ENCODE measurements at places on chromosomes 12 and 14.

DNA sequence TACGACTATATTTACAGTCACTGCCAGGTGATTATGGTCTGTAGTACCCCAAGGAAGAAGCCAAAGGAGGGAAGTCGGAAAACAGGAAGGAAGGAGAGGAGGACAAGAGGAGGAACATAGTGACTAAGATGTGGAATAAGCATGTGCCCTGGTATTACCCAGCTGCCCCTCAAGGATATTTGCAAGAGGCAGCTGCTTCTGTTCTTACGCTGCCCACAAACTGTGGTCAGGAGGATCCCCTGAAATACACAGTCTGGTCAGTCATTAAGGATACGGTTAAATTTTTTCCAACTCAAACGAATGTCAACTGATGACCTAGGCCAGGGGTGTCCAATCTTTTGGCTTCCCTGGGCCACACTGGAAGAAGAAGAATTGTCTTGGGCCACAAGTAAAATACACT lies 126.5 kb downstream of the CMAS start:
- no peak for DNase-seq

DNA sequence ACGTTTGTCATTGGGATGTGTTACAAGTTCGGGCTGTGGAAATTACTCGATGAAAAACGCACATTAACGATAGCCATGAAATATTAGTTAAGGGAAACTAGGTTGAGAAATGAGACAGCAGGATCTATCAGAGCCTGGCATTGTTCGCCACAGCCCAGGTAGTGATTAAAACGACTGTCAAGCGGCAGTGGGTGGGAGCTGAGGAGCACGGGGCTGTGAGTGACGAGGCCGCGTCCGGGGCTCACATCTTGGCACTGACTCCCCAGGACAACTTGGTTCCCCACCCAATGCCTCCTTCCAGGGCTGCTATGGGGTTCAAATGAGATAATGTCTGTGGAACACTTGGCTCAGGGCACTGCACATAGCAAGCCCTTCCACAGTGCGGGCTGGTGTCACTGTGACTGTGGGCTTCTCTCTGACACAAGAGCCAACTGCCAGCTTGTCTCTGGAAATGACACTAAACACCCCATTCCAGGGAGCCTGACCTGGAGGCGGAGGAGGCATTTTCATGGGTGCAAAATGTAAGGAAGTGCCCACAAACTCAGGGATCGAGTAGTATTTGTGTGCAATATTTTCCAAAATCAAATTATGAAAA lies 19.3 kb downstream of the MMAB start:
- no peak for DNase-seq

DNA sequence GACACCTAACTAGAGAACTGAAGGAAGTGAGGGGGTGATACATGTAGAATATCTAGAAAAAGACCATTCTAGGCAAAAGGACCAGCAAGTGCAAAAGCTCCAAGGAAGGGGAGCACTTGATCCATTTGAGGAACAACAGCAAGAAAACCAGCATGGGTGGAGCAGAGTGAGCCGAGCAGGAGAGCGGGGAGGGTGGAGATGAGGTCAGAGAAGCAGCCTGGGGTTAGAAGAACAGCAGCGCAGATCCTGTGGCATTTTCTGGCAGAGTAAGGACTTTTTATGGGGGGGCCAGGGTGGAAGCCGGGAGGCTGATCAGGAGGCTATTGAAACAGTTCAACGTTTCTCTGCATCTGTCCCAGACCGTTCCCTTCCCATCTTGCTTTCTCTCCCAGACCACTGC lies 24.5 kb upstream of the TMCC3 start:
- no peak for DNase-seq

- no peak for DNase-seq
Measured at GRCh38 chr12:84911271-84912197, 1.1 kb downstream of the SLC6A15 start.

DNA sequence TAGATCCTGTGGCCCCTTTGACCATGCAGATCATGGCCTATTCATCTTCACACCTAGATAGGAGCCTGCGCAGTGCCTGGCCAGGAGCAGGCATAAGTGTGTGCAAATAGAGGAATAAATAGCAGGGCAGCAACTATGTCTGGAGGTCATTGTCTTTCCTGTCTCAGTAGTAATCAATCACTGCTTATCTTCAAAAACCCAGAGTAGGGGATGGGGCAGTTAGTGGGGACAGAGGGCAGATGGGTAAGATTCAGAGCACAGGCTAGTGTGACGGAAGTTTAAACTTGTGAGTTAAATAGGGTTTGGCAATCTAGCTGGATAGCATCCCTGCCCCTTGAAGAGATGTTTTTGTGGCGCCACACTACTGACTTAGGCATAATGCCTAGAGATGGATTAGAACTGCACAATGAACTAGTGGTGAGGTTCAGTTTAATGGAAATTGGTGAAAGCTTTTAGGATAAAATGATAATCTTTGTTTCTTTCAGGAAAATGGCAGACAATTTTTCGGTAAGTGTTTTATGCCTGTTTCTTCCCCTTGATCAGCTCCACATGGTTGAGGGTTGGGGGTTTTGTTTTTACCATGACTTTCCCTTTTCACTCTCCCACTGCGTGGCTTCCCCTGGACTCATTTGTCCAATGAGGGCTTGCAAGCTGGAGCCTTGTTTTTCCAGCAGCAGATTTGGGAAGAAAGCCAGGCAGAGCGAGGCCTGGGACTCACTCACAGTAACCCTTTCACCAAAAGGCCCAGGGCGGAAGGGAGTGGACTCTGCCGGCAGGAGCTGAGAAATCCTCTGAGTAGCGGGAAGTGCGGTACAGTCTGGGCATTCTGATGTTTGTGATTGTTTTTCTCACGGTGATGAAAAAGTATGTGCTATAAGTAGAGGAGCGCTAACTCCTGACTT lies 8.1 kb downstream of the LGALS3 start:
- no peak for DNase-seq

DNA sequence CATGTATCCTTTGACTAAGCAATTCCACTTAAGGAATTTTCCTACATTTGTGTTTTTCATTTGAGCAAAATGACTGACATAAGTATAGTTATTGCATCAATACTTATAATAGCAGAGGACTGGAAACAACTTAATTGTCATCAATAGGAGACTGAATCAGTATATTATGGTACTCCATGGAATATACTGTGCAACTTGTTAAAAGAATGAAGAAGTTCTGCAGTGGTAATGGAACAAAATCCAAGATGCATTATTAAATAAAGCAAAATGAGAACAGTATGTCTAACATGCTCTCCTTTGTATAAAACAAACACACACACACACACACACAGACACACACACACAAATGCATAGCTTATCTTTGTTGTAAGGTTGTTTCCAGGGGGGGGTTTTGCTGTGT lies 303.1 kb downstream of the RAD51B start:
- DNase-seq, result no peak

GRCh38 chr14:74660167-74660566 lies 48.1 kb upstream of the LTBP2 start:
- no peak for DNase-seq

DNA sequence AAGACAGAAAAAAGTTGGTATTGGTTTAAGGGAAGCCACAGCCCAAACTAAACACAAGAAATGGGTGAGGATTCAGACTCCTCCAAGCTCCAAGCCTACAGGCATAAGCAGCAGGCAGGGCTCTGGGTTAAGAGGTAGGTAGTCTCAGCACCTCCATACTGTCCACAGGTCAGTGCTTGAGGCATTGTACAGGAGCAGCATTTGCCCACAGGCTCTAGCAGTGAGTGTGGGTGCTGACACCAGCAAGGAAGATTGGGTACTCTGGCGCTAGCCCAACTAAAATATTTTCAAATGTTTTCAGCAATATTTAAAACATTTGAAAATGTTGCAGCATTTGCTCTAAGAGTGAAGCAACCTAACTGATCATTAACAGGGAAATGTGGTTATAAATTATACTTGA lies 33.1 kb downstream of the FERMT2 start:
- no peak for DNase-seq

DNA sequence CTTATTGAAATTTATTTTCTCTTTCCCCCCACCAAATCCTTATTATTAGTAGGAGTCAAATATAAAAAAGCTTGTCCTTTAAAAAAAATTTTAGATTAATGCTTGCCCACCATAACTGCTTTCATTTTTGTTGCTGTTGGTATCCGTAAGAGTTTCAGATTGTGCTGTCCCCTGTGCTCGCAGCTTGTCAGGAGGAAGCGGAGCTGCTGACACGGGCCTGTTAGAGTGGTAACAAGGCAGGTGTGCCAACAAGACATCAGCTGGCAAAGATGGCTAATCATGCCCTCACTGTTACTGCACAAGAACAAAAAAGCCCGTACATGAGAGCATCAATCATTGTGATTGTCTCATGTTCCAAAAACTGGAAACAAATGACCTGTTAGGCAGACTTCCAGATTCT lies 148.4 kb downstream of the ALG10B start:
- DNase-seq, result no peak

GRCh38 chr14:104425763-104426646 lies 153.6 kb upstream of the C14orf180 start:
- no peak for DNase-seq

DNA sequence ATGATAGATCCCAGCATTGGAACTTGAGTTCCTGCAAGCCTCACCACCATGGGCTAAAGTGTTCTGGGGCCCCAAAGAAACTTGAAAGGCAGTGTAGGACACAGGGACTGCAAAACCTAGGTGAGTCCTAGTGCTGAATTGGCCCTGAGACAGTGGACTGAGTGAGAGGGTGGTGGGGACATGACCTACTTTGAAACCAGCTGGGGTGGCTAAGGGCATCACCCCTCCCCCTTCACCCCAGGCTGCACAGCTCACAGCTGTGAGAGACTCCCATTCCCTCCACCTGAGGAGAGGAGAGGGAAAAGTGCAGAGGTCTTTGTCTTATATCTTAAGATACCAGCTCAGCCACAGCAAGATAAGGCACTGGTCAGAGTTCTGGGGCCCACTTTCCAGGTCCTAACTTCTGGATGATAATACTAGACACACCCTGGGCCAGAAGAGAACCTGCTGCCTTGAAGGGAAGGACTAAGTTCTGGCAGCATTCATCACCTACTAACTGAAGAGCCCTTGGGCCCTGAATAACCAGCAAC lies 62.5 kb downstream of the MAPKAPK5 start:
- DNase-seq, result no peak

DNA sequence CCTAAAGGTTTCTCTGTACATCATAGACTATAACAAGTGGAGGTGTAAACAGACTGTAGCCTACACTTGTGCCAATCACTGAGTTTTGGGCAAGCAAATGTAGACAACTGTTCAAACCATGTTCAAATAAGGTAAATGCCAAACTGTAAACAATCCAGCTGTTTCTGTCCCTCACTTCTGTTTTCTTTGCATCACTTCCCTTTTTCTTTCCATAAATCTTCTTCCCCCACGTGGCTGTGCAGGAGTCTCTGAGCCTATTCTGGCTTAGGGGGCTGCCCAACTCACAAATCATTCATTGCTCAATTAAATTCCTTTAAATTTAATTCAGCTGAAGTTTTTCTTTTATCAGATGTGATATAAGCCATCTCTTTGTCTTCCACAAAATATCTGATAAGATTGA lies 65.1 kb upstream of the CPM start:
- DNase-seq, result no peak

DNA sequence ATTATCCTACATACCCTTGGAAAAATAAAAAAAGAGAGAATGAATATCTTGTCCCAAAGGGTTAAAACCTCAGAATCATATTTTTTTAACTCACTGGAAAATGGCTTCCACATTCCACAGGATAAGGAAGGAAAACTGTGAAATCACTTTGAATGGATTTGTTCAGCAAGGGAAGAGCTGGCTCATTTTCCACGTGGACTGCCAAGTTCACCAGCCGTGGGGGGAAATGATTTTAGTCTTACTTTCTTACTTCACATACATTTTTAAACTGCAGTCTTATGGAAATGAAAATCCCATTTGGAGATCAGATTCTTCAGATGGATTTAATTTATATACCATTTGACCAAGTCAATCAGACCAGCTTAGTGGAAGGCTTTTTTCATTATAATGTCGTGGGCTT lies 29.9 kb upstream of the AEBP2 start:
- DNase-seq, result no peak

DNA sequence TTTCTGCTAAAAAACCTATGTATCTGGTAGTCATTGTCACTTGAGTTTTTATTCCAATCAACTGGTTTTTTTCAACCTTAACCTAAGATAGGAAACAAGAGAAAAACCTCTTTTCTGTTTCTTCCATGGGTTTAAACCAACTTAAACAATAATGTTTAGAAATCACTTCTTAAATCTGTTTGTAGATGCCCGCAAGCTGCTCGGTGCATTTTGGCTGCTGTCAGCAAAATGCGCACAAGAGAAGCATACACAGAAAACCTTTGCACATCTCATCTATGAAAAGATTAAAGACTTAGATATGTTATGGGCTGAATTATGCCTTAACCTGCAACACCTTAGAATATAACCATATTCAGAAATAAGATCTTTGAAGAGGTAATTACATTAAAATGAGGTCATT lies 299.8 kb downstream of the ITPR2 start:
- no peak for DNase-seq

DNA sequence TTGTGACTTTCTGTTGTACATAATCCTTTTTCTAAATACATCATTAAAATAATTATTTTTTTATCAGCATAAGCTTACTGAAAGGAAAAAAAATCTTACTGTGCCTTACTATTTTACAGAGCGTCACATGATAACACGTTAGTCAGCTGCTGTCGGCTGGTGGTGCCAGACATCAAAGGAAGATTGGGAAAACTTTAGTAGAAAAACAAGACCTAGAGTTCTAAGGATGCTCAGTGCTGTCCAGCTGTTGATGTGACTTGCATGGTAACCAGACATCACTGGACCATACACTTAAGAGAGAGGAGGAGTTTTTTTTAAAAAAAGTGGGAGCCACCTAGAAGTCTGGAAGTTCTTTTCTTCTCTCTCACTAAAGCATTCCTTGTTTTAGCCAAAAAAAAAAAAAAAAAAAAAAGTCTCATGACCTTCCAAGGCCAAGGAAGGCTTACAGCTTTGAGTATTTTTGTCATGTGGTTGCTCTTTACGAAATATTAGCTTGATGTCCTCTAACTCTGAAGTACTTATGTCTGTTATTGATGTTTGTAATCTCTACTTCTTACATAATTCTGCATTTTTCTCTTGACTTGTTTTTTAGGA lies 4.5 kb downstream of the RASSF8 start:
- no peak for DNase-seq

GRCh38 chr14:77086017-77086727 lies 11.9 kb upstream of the CIPC start:
- DNase-seq, result peak; percentile 46

GRCh38 chr12:68389305-68389704 lies 57.1 kb upstream of the MDM1 start:
- no peak for DNase-seq

- peak; percentile 27 for DNase-seq
Measured at GRCh38 chr12:107748472-107748871, 12.5 kb downstream of the PRDM4 start.

GRCh38 chr12:14979468-14979867 lies 6.6 kb downstream of the PDE6H start:
- no peak for DNase-seq

DNA sequence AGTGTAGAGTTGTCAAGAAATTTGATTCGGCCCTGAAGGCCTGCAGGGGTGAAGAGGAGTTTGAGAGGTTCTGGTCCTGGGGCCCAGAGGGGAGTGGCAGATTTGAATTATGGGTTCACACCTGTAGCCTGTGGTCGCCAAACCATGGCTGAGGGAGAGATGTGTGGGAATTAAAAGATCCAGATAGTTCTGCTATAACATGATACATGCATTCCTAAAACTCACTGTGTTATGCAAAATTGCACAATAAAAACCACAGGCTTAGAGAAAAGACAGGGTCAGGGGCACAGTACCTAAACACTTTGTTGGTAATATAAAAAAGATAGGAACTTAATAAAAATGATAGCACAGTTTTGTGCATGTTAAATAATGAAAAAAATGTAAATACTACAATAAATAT lies 106.2 kb downstream of the TMEM30B start:
- DNase-seq, result no peak
